ENCODE measurements at places on chromosomes 11 and 22.
A peak's percentile ranks its signal among the peaks of the same experiment; 100 is the strongest.

- no peak for DNase-seq
Measured at GRCh38 chr22:40982482-40983385, 31.6 kb downstream of the RBX1 start.

GRCh38 chr11:123413636-123414035, 16.4 kb upstream of the GRAMD1B start:
- no peak for DNase-seq

- DNase-seq: peak; percentile 41
Measured at GRCh38 chr11:113690619-113691569, 15.2 kb downstream of the TMPRSS5 start.

GRCh38 chr11:111921541-111922230, 3.0 kb downstream of the C11orf52 start:
- DNase-seq: no peak

DNA sequence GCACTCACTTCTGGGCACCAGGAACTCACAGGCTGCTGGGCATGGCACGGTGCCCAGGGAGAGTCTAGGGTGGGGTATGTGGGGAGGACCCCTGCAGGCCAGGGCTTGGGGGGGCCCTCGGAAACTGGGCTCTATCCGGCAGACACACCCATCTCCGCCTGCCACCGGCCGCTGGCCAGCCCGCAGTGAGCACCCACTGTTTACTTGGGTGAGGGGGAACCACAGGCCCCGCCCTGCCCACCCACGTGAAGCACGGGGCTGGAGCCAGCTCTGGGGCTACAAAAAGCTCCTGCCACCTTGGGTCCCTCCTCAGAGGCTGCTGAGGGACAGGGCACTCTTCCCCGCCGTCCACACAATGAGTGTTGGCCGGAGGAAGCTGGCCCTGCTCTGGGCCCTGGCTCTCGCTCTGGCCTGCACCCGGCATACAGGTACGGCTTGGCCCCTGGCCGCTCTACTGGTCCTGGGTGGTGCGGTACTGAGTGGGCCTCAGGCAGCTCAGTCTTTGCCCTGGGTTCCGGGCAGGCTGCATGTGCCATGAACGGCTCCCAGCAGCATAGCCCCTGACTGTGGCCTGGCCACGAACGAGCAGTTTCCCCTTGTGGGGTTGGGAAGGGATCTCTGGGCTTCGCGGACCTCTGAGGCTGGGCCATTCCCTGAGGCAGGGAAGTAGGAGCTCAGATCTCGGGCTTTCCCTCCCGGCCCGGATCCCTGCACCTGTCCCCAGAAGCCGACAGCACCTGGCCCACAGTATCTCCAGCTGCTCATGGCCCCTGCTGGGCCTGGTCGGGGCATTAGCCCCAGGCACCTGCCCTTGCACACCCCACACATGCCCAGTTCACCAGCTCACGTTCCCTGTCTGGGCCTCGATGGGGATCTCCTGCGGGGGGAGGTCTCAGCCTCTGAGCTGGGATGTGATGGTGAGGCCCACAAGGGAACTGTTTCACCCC, at the start of gene MUC5AC:
Gene MUC5AC, plus strand, starts transcription at position 309 of the 947 bp plus-strand sequence. Its CDS starts 47 bp downstream, at position 356.
- no peak for DNase-seq

DNA sequence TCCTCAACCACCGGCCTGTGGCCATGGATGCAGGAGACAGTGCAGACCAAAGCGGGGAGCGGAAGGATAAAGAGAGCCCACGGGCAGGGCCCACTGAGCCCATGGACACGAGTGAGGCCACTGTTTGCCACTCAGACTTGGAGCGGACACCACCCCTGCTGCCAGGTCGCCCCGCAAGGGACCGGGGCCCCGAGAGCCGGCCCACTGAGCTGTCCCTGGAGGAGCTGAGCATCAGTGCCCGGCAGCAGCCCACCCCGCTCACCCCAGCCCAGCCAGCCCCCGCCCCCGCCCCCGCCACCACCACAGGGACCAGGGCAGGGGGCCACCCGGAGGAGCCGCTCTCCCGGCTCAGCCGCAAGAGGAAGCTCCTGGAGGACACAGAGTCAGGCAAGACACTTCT, 14.5 kb upstream of the SUSD2 start:
- DNase-seq: no peak

DNA sequence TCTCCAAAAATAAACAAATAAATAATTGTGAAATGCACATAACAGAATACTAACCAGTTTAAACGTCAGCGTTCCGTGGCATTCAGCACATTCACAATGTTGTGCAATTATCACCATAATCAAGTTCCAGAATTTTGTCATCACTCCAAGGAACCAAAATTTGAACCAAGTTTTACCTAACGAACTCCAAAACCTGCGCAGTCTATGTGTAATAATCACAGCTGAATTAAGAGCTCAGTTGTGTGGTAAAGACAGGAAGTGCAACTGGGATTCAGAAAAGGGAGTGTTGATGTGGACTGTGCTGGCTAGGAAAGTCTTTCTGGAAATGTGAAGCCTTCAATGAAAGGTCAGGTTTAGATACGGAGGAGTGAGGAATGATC, 5.4 kb upstream of the MCAM start:
- DNase-seq: no peak
